Activated T-helper 1 cell treated with anti-CD3 and anti-CD28 coated beads, Interleukin-12 subunit alpha, Interleukin-12 subunit beta, Interleukin-2, Interleukin-4 antibody, amounts not matched to agents 30 ng/mL and 10 ng/mL and 1 ng/mL, durations not matched to agents 14 hours and 24 hours and 36 hours (primary cell): ENCODE measurements at places on chromosomes 5 and 9. TPM values are rescaled to one million over a fixed set of nuclear protein-coding genes. Genes with fewer than 3 reads are reported as not detected.

The SPINK4 gene
- total RNA-seq = not detected in 2 replicates

The KCNN2 gene
- not detected in 2 replicates for total RNA-seq

- DNase-seq = no peak
Measured at GRCh38 chr5:164051745-164052144, 546.3 kb downstream of the MAT2B start.

DNA sequence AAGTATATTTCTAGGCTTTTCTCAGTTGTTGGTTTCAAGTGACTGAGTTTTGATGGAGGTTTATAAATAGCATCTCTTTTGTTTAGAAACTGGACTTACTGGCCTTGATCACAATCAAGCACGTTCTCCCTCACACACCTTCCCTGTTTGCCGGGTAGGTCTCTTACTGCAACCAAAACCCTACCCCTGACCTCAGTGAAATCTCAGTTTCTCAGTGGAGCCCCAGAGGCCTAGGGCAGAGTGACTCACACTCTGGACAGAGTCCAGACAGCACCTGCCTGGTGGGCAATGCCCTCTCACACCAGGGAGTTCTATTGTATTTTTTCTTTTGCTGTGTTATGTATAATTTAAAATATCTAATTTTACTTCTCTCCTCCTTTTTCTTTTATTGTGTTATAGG is 48.4 kb upstream of the EPB41L4B start:
- DNase-seq = no peak

DNA sequence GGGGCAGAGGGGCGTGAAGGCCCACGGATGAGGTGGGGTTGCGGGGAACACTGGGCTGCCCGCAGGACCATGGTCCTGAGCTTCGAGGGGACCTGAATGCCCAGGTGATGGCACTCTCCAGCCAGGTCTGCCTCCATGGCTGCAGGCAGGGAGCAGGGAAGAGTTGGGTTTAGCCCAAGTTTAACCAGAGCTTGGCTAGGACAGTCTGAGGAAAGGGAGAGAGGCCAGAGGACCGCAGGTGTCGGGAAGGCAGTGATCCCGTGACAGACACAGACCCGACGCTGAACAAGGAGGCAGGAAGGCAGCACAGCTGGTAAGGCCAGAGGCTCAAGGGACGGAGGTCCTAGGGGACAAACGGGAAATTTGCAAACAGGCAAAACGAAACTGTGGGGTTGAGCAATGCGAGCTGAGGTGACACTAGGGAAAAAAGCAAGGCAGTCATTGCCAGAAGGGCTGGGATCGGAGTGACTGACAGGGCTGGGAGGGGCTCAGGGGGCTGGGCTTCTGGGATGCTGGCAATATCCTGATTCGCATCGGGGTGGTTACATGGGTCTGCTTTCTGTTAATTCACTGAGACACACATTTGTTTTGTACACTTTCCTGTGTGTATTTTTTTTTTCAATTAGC is 25.0 kb downstream of the ARPC5L start:
- DNase-seq = no peak

DNA sequence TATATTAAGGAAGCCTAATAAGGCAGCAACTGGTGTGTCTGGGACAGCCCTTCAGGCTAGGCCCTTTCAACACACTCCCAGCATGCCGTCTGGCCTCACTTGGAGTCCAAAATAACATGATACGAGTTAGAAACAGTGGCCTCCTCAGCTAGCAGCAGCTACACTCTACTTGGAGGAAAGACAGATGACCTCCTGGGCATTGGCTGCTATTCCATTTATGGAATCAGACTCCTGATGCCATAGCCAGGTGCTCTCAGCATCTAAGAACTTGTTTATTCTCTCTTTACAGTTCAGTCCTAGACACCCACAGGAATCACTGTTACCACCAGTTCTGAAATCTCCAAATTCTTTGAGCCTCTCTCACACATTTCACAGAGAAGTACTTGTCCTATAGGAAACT is 31.8 kb downstream of the RUSC2 start:
- DNase-seq = no peak

The PCDHGA12 gene
- total RNA-seq = 0.18 TPM in 1 of 2 replicates, not detected in the other

DNA sequence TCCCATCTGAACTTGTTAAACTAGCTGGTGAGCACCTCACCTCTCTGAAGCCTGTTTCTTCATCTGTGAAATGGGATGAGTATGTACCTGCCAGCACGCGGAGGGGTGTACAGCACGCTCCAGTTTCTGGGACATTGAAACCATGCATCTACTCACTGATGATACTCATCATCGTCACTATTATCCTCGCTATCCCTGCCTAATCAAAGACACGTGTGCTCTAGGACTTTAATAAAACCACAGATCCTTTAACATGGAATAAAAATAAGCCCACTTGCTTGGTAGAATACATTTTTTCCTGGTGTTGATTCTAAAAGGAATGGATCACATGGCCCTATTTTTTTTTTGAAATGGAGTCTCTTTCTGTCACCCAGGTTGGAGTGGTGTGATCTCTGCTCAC is 37.3 kb upstream of the POMT1 start:
- no peak for DNase-seq
